Substantia nigra (tissue), 51 donors: ENCODE measurements at places on chromosomes 11 and 22.

- no peak for DNase-seq
Observed at GRCh38 chr11:72309074-72309598, 65.2 kb upstream of the PHOX2A start.

DNA sequence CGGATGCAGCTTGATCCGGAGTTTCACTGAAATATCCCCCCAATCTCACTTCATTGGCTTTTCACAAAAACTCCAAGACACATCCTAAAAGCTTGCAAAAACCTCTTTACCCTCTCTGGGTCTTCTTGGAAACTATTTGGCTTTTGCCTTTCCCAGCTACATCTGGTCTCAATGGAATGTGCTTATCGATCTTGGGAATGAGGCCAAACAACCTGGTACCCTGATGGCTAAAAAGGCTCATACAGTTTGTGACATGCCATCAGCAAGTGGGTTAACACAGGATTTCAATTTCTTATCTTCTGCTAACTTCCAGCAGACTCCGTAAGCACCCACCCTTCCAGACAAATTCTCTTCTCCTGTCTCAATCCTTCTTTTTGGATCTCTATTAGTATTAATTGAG lies 45.9 kb upstream of the TEAD1 start:
- DNase-seq, result no peak

- peak; percentile 79 for DNase-seq
Observed at GRCh38 chr22:35430897-35431322, 31.0 kb downstream of the MCM5 start.

- DNase-seq, result no peak
Observed at GRCh38 chr22:32158712-32159533, at the start of gene C22orf42. C22orf42 (minus strand) TSS chr22:32159303; CDS start chr22:32159215, 88 bp downstream.

DNA sequence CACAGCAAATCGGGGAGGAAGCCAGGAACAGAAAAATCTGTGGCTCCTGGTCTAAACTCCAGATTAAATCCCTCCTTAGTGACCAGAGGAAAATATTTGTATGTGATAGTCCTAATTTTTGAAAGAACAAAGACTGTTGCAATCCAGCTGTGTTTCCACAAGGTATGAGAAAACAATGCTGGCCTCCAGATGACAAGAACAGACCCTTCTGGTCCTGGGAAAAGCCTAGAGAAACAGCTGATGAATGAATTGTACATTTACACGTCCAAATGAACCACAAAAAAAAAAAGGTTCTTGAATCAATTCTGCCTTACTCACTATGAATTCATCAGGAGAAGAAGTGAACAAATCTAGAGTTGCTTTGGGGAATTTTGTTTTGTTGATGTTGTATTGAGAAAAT lies 63.7 kb downstream of the ETS1 start:
- no peak for DNase-seq

DNA sequence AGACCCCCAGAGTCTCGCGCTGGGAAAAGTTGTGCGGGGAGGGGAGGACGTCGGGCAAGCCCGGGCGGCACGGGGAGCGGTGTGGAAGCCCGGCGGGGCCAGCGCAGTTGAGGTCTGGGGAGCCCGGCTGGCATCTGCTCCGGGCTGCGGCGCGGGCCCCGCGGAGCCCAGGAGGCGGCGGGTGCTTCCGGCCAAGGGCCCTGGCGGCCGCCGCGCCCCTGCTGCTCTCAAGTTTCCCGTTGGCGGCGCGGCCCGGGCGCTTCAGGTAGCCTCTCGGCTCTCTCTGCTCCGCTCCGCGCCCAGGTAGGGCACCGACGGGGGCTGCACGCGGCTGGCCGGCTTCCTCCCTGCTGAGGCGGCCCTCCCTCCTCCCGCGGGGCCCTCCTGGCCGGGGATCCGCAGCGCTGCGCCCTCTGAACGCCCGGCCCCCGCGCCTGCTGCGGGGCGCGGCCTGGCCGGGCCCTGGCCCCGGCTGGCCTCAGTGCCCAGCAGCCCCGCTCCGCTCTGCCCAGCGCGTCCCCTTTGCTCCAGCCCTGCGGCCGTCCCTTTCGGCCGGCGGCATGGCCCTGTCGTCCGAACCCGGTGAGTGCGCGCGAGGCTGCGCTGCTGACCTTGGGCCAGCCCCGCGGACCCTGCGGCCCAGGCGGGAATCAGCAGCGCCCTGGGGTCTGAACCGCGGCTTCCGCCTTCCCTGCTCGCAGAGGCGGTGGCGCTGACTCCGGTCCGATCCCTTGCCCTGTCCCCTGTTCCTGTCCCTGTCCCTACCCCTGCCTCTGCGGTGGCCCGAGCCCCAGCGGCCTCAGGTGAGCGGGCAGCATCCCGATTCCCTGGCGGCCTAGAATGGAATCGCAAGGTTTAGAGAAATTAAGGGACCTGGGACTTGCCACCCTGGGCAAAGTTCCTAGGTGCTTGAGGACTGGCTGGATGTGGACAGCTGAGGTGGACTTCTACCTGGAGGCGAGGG lies 4.3 kb upstream of the AMPD3 start:
- peak; percentile 63 for DNase-seq

DNA sequence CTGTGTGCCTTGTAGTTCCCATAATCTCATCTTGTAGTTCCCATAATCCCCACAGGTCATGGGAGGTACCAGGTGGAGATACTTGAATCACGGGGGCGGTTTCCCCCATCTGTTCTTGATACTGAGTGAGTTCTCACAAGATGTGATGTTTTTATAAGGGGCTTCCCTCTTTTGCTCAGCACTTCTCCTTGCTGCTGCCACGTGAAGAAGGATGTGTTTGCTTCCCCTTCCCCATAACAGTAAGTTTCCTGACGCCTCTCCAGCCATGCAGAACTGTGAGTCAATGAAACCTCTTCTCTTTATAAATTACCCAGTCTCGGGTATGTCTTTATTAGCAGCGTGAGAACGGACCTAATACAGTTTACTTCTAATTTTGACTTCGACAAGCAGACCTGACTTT lies 14.0 kb upstream of the SMIM38 start:
- DNase-seq, result no peak

DNA sequence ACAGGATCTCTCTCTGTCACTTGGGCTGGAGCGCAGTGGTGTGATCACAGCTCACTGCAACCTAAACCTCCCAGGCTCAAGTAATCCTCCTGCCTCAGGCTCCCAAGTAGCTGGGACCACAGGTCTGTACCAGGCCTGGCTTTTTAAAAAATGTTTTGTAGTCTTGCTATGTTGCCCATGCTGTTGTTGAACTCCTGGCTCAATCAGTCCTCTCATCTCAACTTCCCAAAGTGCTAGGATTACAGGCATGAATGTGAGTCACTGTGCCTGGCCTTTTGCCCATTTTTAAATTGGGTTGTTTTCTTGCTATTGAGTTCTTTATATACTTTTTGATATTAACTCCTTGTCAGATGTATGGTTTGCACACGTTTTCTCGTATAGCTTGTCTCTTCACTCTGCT lies 33.0 kb upstream of the PITPNB start:
- DNase-seq, result no peak

GRCh38 chr11:76799066-76799804 lies 16.1 kb downstream of the TSKU start:
- DNase-seq, result peak; percentile 70

DNA sequence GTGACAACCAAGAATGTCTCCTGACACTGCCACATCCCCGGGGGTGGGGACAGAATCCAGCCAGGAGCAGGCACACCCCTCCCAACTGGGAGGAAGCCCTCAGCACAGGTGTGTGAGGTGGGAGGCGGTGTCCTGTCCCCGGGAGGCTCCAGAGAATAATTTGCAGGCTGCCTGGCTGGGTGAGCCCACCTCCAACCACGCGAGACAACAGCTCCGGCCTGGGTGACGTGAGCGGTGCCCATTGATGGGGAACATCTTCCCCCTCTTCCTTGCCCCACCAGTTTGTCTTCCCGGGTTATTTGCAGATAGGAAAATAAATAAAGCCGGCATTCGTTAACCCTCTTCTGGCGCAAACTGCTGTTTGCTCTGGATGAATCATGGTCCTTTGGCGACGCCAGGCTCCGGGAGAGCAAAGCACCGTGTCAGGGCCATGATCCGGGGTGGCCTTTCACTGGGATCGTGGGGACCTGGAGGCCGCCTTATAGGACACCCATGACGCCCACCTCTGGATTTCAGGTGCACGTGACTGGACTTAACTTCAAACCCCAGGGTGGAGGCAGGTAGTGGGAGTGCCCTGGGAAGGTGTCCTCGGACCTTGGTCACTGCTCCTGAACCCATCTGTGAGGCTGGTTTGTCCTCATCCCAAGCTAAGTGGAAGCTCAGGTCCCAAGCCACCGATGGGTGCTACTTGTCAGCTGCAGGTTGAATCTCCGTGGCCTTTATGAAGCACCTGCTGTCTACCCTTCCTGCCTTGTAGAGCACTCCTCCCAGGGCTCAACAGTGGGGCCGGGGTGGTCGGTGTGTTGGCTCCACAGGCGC lies 13.9 kb downstream of the CCND1 start:
- DNase-seq, result no peak

- DNase-seq, result no peak
Observed at GRCh38 chr11:115060840-115061239, 382.5 kb downstream of the NXPE2 start.

- no peak for DNase-seq
Observed at GRCh38 chr22:50015451-50016307, 3.1 kb upstream of the IL17REL start.

- peak; percentile 41 for DNase-seq
Observed at GRCh38 chr11:85627332-85627997, at the start of gene DLG2. DLG2 (minus strand) TSS chr11:85627344.

DNA sequence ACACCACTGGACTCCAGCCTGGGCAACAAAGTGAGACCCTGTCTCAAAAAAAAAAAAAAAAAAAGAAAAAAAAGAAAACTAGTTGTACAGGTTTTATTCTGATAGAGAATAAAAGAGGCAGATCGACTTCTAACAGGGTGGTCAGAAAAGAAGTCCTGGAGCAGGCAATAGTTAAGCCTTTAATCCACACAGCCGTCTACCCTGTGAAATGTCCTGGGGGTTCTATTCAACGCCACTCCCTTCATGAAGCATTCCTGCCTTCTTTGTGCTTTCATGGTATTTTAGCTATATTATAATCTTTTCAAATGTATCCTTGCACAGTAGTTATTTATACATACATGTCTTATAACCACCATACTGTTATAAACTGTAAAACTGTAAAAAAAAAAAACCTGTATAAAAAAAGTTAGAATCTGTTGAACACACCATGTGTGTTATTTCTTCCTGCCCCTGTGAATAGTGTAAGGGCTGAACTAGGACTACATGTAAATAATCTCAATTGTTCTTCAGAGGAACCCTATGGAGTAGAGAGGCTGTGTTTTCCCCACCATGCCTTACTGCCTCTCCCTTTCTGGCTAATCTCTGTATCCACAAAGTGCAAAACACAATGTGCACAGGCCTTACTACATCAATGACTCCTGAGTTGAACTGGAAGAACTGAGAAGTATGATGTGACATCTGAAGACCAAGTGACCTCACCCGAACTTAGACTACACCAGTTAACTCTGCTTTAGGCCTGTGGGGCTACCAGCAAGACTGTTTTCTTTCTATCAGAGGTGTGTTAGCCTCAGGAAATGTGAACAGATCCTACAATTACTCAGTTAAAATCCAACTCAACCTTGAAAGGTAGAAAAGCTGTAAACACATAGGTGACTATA lies 25.3 kb downstream of the PRCP start:
- DNase-seq, result no peak
